ENCODE measurements at places on chromosomes 11 and 22. TPM values are rescaled to one million over a fixed set of nuclear protein-coding genes. Genes with fewer than 3 reads are reported as not detected.

TSSK2 gene
- total RNA-seq = not detected

- no peak for DNase-seq
These were observed 16.8 kb upstream of the MFRP start for GRCh38 chr11:119363081-119363850.

RNF169 gene
- total RNA-seq = 16.9 TPM

FREY1 gene
- total RNA-seq = not detected

- no peak for DNase-seq
These were observed 20.3 kb downstream of the MRGPRD start for GRCh38 chr11:68960294-68961071.

DNA sequence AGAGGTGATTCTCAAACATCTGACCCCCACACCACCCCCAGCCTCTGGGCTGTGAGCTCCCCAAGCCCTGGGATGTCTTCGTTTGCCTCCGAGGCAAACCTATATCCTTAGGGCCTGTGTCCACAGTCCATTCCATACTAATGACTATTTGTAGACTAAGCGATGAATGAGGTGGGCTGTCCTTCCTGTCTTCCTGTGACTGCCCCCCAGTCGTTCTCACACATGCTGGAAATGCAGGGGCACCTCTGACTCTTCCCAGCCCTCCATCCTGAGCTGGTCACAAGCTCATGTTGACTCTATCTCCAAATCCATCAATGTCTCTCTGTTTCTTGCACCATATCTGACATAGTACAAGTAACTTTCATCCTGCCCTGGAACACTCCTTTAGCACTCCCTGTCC is 4.8 kb downstream of the ATG16L2 start:
- DNase-seq = no peak

GRCh38 chr11:134139873-134140331 is 71.0 kb downstream of the JAM3 start:
- DNase-seq = peak; percentile 63

DNA sequence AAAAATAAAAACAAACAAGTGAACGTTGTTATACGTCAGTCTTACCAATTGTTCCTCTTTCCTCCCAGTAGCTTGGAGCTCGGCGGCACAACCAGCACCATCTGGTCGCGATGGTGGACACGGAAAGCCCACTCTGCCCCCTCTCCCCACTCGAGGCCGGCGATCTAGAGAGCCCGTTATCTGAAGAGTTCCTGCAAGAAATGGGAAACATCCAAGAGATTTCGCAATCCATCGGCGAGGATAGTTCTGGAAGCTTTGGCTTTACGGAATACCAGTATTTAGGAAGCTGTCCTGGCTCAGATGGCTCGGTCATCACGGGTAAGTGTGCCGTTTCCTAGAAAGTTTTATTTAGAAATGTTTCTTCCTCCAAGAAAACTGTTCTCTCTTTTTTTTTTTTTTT is 47.9 kb downstream of the PPARA start:
- DNase-seq = no peak

RFPL1 gene
- not detected for total RNA-seq

- no peak for DNase-seq
These were observed 51.1 kb downstream of the CHRDL2 start for GRCh38 chr11:74680035-74680671.

DNA sequence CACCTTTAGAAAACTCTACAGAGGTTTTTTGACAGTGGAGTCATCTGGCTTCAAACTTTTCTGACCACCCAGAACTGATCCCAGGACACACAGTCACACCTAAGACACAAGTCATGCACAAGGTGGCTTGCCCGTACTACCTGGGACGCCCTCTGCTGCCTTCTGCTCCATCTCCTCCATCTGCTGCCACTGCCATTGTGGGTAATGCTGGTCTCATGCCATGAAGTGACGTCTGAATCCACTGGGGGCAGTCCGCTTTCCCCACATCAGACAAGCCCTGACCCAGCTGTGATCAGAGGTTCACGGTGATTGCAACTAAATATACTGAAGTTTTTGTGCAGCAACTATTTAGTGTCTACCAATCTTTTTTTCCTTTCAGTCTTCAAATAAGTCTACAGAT is 5.4 kb upstream of the NDUFS8 start:
- DNase-seq = no peak

- DNase-seq = no peak
These were observed 3.6 kb downstream of the SHANK3 start for GRCh38 chr22:50676180-50676636.

DNA sequence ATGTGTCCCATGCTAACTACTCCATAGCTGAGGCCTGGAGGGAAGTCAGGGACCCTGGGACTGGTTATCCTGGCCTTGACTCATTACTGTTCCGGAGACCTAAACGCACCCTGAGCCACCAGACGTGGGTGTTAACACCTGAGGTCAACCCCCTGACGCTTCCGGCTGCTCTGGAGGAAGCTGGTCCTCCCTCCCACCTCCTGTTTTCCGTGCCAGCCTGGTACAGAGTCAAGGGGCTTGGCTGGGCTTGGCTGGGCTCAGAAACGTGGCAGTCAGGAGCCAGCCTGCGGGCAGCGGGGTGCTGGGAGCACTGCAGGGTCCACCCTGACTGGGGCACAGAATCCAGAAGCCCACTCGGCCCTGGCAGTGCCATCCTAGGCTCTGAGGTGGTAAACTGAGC is 2.6 kb downstream of the TMPRSS4 start:
- DNase-seq = no peak

GRCh38 chr22:27436591-27436990 is 365.0 kb downstream of the MN1 start:
- DNase-seq = no peak

DNA sequence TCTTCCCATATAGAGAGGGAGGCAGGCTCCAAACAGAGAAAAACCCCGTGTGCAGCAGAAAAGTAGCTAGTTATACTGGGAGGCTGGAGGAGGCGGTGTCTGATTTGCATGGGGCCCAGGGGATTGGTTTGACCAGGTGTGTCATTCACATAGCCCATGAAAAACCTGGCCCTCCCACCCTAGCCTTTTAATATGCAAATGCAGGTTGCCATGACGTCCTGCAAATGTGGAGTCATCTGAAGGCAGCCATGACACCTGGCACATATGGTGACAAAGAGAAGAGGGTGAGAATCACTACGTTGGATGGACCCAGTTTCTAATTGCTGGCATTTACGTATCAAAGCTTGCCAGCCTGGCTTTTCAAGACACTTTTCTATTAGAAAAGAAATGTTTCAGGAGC is 57.8 kb downstream of the FAM181B start:
- no peak for DNase-seq

GRCh38 chr11:93715797-93716396 is 25.4 kb downstream of the TAF1D start:
- no peak for DNase-seq
